Hematopoietic multipotent progenitor cell treated with erythropoietin and hydrocortisone succinate and interleukin-3 and kit ligand, for 4 days (in vitro differentiated cells): ENCODE measurements at places on chromosomes 7 and 10.

DNA sequence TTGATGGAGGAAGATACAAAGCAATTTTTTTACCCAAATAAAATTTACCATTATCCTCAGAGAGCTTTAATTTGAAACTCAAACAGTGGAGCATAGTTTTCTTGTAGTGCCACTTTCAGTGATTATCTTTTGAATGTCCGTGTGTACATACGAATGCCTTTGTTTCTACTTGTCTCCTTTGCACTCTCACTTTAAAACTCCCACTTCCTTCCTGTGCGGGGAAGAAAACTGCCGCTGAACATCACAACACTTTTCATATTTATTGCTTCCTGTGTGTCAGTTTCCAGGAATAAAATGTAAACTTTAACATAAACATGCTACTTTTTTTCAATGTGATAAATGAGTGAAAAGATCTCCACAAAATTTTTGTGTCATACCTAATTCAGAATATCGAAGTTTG is 102.4 kb downstream of the SEMA3A start:
- DNase-seq: peak; percentile 47

- no peak for DNase-seq
Measured at GRCh38 chr10:28841625-28842024, 164.3 kb downstream of the BAMBI start.

- DNase-seq: no peak
Measured at GRCh38 chr7:40643664-40644063, 508.9 kb downstream of the SUGCT start.

DNA sequence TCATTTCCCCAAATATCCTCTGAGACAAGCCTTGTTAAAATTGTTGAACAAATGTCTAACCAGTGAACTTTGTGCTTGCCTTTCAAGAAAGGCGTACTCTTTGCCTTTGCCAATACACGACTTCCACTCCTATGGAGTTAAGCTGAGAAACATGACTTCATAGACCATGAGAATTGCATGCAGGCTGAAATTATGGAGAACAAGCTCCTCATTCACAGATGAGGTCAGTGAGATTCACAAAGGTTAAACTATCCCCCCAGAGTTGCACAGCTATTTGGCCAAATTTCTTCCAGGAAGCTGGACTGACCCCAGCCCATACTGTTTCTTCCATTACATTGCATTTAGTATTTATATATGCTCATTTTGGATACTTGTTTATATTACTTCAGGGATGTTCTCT is 221.4 kb upstream of the SEMA3C start:
- no peak for DNase-seq

DNA sequence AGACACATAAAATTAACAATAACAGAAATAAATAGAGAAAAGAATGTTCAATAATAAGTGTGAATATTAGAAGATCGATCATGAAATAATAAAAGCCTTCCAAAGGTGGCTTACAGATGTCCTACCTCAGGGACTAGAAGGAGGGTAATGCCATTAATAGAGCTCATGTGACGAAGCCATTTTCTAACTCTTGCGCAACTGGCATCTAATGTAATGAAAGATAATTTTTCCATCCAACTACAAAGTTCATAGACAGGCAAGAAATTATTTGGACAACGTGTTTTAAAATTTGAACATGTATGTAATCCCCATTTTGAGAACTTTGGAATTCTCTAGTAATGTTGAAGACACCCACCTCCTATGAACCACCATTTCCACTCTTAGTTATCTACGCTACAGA is 1394.3 kb upstream of the LRRTM3 start:
- DNase-seq: no peak

- no peak for DNase-seq
Measured at GRCh38 chr7:52486267-52486666, 549.2 kb upstream of the POM121L12 start.

DNA sequence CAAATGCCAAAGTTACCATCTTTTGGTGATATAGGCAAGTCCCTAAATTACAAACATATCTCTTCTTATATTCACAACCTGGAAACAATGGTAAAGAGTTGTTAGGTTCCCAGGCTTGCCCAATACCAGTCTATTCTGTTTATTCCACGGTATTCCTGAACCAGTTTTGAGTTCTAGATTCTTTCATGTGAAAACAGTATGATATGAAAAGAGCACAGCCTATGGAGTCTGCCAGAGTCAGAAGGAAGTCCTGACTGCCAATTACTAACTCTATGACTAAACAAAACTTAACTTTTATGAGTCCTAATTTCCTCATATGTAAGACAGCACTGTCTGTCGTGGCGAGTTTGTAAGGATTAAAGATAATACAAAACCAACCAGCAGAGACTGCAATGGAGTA is 5.6 kb downstream of the ABI1 start:
- DNase-seq: peak; percentile 40

DNA sequence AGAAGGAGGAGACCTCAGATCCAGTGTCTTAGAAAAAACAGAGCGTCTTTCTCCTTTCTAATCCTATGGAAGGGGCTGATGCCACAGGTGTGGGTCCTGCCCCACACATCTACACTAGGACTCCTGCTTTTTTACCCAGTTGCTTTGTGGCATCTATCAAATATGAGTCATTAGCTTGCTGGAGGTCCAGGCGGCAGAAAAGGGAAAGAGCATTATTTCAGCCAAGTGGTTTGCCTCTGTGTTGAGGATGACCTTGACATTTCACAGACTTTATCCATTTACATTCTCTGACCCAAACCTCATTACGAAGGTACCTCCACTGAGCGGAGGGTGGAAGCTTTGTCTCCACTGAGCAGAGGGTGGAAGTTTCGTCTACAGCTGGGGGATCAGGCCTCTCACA is 308.4 kb upstream of the KLF6 start:
- DNase-seq: no peak

DNA sequence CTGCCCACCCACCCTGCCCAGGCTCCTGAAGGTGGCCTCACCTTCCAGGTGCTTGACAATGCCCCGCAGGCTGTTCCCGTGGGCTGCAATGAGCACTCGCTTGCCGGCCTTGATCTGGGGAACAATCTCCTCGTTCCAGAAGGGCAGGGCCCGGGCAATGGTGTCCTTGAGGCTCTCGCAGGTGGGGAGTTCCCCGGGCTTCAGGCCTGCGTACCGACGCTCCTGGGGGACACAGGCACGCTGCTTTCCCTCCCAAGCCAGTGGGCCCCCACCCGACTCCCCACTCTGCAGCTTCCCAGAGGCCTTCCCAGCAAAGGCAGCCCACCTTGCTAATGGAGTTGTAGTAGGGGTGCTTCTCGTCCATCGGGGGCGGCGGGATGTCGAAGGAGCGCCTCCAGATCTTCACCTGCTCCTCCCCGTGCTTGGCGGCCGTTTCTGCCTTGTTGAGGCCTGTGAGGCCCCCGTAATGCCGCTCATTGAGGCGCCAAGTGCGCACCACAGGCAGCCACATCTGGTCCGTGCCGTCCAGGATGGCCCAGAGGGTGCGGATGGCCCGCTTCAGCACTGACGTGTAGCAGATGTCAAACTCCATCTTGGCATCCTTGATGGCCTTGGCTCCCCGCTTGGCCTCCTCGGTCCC is 456 bp downstream of the PGAM2 start:
- DNase-seq: peak; percentile 26

DNA sequence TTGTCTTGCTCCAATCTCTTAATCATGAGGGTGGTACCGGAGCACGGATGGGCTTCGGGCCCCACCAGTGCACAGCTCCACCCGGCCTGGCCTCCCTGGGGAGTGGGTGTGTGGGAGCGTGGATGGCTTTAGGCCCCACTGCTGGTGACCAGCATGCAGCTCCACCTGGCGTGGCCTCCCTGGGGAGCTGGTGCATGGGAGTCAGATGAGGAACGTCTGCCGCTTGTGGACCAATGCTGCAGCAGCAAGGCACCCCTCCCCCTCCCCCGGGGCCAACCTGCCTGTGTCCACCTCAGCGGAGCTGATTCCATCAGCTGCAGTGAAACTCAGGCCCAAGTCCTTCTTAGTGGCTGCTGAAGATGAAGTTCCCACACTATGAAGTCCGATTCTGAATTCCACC is 511.4 kb downstream of the PTPRN2 start:
- no peak for DNase-seq
